ENCODE measurements at places on chromosomes 1 and 21.

- DNase-seq: no peak
Measured at GRCh38 chr1:27658951-27659496, 13.0 kb downstream of the IFI6 start.

DNA sequence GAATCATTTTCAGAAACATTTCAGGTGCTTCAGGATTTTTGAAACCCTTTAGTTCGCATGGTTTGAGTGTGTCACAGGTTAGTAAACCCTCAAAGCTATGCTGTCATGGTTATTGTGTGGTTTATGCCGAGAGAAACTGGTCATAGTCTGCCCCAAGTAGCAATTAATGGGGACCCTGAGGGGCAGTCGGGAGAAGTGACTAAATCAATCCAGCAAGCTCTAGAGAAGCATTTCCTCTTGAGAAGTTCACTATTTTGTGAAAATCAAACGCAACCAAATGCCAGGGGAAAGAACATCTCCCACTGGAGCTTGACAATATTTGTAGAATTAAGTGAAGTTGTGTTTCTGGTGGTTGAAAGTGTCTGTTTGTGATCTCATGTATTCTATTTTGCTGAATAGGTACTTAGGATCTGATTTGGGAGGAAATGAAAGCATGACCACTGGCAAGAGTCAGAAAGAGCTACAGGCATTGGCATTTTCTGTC, 63.0 kb upstream of the BACH1 start:
- no peak for DNase-seq

DNA sequence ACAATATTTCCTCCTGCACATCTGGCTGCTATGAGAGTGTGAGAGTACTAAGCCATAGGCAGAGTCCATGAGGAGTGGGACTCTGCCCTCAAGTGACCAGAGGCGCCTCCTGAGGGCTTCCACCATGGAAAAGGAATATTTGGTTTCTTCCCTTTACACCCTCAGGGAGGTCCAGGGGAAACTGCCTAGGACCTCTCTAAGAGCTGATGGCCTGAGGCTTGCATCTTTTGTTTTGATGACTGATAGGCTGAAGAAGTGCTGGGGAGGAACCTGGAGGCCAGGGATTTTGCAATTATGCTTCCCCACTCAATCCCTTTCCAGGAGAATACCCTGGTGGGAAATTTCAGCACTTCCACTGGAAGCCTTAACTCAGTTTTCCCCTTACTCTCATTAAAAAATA, 111.0 kb downstream of the PBX1 start:
- DNase-seq: no peak

GRCh38 chr1:64110924-64111777, 92.3 kb upstream of the UBE2U start:
- DNase-seq: no peak

DNA sequence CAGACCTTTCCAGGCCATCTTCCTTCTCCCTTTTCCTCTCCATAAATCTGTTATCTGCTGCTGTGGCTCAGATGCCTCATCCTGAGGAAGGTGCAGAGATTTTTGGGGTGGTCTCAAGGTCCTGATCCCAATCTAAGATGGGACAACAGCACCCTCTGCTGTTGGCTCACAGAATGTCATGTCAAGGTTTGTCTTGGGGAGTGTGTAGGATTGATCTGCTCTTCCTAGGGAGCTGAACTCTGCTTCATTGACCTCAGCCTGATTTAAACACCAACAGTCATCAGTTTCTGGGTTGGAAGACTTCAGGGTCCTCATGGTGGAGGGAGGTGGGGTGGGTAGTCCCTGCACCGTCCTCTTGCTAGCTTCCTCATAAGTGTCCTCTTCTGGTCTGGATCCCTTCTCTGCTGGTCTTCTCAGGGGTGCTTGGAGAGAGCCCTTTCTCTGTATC, 62.8 kb upstream of the LAX1 start:
- DNase-seq: peak; percentile 76

- no peak for DNase-seq
Measured at GRCh38 chr1:186272486-186272885, 102.6 kb downstream of the TPR start.

GRCh38 chr1:237355022-237355421, 313.0 kb downstream of the RYR2 start:
- DNase-seq: no peak

- no peak for DNase-seq
Measured at GRCh38 chr1:2306151-2306978, 78.2 kb downstream of the SKI start.

- DNase-seq: no peak
Measured at GRCh38 chr1:10767282-10767681, 29.2 kb downstream of the CASZ1 start.

GRCh38 chr1:53327182-53327913, 522 bp downstream of the LRP8 start:
- DNase-seq: peak; percentile 47

DNA sequence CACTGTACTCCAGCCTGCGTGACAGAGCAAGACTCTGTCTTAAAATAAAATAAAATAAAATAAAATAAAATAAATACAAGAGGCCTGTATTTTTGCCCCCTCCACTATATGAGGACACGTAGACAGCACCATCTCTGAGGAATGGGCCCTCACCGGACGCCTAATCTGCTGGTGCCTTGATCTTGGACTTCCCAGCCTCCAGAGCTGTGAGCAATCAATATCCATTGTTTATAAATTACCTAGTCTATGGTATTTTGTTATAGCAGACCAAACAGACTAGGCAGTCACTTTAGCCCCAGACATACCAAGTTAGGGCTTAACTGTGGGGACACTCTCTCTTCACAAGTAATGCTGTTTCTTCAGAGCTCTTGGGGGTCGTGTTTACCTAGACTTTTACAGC, 6.4 kb downstream of the ELAPOR1 start:
- no peak for DNase-seq

Measured in HEK293T (cell line).